ENCODE measurements at places on chromosomes 2 and 18. TPM values are rescaled to one million over a fixed set of nuclear protein-coding genes. Genes with fewer than 3 reads are reported as not detected.

GRCh38 chr2:74714691-74715080, 60.6 kb downstream of the SEMA4F start:
- no peak for DNase-seq

The CHRNG gene
- not detected for total RNA-seq

DNA sequence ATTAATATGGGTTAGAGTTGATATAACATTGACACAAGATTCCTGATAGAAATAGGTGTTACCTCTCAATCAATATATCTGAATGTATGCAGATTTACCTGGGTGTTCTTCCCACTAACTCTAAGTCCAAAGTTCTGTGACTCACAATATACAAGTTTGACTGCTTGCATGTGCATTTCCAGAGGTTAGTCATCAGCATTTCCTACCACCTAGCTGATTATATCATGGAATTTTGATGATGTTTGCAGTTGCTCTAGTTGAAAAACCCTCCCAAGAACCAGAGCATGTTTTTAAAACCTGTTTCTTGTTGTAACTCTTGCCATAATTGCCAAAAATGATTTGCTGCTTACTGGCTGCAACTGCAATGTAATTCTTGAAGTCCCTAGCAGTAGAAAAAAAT, 15.0 kb upstream of the DSG1 start:
- DNase-seq = peak; percentile 74

DNA sequence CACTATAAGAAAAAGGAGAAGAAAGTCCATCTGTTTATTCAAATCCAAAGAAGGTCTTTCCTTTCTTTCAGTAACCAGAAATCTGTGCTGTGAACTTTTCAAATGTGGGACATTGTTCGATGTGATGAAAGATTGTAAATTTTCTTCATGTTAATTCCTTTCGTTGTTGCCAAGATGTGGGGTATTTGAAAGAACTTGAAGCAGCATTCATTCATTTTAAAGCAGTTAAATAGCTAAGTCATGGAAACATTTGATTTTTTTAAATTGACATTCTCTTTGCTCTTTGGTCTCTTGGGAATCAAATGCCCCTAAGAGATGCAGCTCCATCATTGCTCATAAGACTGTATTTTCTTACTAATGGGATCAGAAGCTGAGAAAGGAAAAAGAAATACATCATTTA, 93.7 kb upstream of the EHBP1 start:
- DNase-seq = no peak

GRCh38 chr18:68262690-68263294, 452.1 kb downstream of the TMX3 start:
- peak; percentile 76 for DNase-seq

The ASXL3 gene
- total RNA-seq = 0.13 TPM

DNA sequence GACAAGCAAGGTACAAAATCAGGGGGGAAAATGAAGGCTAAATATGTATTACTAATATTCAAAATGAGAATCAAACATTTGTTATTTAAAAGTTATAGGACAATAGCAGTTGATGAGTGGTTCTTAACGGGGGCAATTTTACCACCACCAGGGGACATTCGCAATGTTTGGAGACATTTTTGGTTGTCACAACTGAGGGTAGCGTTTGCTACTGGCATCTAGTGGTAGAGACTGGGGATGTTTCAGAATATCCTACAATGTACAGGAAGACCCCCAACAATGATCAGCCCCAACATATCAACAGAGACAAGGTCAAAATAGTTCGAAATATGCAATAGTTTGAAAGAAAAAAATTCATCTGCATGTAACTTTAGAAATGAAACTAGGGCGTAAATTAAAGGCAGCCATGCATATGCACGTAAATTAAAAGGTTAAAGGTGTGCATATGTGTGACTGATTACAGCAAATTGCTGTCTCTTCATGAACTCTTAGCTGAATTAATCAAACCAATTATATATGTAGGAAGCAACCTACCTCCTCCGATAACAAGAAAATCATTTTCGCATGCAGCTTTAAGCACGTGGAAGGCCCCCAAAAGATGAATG, 61.2 kb upstream of the CUL3 start:
- no peak for DNase-seq

The OLA1 gene
- total RNA-seq = 172 TPM

DNA sequence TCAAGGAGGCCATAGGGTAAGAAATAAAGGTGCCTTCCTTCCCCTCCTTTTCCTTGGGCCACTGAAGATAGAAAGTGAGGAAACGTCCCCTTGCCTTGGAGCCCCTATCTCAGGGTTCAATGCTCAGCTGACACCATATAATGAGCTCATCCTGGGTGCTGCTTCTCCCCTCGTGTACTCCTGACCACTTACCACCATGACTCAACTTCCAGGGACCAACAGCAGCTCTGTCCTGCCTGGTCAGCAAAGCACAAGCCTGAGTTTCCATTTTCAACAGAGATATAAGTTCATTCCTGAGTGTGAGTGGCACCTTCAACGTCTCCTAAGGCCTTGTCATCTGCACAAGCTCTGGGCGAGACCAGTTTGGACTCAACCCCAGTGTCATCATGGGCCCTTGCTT, 151.2 kb downstream of the CAPN13 start:
- peak; percentile 61 for DNase-seq

- DNase-seq = no peak
Observed at GRCh38 chr2:137115081-137115794, 349.9 kb downstream of the THSD7B start.

The PREPL gene
- 20.3 TPM for total RNA-seq

- DNase-seq = no peak
Observed at GRCh38 chr2:17878281-17879136, at the start of gene KCNS3. KCNS3 (plus strand) TSS chr2:17878667; CDS start chr2:17931009, 52,342 bp downstream.

- no peak for DNase-seq
Observed at GRCh38 chr18:8773980-8774379, 68.6 kb downstream of the MTCL1 start.

DNA sequence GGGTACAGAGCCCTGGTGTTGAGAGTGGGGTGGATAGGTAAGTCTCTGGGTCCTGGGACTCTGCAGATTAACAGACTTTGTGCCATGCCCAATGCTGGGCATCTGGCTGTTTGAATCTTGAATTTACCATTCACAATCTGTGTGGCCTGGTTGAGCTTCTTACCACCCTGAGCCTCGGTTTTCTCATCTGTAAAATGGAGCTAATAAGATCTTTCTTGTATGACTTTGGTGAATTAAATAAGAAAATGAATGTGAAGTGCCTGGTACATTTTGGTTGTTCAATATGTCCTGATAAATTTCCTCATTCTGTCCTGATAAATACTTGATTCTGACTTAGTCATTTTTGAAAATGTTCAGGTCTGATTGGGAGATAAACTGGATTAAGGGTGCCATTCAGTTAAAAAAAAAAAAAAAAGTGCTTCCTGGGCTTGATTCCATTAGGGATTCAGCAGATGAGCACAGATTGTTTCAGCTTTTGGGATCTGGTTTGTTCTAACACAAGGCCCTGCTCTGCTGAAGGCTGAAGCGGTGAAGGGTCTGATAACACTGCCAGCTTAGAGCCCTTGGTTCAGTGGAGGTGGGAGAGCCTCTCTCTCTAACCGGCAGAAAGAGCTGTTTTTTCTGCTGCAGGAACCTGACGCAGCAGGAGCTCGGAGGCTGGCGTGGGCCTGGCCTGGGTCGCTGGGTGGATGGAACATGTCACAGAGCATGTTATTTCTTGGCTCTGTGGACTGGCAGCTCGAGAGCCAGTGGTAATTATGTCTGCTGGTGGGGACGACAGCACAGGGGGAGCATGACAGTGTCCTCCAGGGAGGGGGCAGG, 84.5 kb upstream of the MCFD2 start:
- DNase-seq = no peak

- DNase-seq = no peak
Observed at GRCh38 chr2:75564026-75564688, 3.4 kb upstream of the EVA1A start.

- DNase-seq = no peak
Observed at GRCh38 chr2:168801961-168802858, at the start of gene NOSTRIN. NOSTRIN (plus strand) TSS chr2:168802637; CDS start chr2:168802647, 10 bp downstream.

GRCh38 chr18:74395648-74396154, 61.4 kb downstream of the DIPK1C start:
- DNase-seq = no peak

GRCh38 chr2:144421606-144422510, 98.1 kb downstream of the ZEB2 start:
- DNase-seq = no peak

The HOXD10 gene
- total RNA-seq = 8.6 TPM

GRCh38 chr18:11506856-11507255, 102.5 kb upstream of the SLC35G4 start:
- DNase-seq = no peak

- DNase-seq = peak; percentile 43
Observed at GRCh38 chr2:158179660-158180059, 78.0 kb downstream of the UPP2 start.

The GPR45 gene
- total RNA-seq = not detected

DNA sequence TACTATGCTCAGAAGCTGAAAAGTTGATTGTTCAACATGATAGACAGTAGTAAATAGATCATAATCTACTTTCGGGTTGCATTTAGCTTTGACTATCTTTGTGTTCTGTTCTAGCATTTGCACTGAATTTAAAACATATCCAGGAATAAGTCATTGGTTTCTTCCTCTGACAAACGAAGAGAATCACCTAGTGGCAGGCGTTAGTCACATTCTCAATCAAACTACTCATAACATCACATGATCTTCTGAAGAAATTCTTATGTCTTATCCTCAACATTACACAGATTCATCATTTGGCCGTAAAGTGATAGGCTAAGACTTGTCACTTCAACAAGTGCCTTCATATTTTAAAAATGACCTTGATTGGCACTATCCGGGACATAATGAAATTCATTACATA, 63.6 kb upstream of the TTC21B start:
- DNase-seq = peak; percentile 4

- no peak for DNase-seq
Observed at GRCh38 chr2:157443090-157443489, 799 bp downstream of the CYTIP start.

- DNase-seq = no peak
Observed at GRCh38 chr2:174062934-174063333, 97.8 kb upstream of the SP3 start.

DNA sequence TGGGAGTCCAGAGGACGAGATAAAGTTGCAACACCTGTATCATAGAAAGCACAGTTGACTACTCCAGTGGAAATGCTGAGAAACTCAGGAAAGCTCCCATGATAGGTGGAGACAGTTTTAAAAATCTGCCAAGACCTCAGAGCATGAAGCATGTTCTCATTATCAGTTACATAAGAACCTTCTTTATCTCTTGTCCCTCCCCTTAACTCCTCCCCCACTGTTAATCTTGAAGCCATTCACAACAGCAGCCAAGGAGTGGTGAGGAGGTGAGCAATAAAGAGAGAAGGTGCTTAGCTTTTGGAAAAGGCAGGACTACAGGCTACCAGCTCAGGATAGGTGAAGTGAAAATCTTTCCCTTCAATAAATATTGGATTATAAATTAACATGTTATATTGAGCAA, 657.9 kb downstream of the NYAP2 start:
- no peak for DNase-seq

- DNase-seq = no peak
Observed at GRCh38 chr2:133255360-133255759, 312.9 kb downstream of the NCKAP5 start.

The PAX3 gene
- not detected for total RNA-seq

DNA sequence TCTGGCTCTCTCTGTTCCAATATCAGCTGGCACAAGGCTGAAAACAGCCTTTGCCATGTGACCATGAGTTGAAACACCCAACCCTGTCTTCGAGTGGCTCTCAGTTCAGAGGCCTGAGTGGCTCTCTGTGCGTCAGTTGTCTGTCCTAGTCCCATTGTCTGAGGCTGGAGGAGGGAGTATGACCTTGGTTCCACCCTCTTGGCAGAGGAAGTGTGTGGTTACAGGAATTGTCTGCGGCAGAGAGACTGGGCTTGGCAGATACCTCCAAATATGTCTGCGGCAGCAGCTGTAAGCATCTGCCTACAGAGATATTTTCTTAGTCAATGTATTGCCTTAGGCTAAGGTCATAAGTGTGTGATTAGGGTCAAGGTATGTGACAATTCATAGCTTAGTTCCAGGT, 32.6 kb downstream of the CNGA3 start:
- DNase-seq = peak; percentile 67

- peak; percentile 1 for DNase-seq
Observed at GRCh38 chr2:184628051-184628450, 29.7 kb downstream of the ZNF804A start.

The RNF125 gene
- total RNA-seq = 2.3 TPM

DNA sequence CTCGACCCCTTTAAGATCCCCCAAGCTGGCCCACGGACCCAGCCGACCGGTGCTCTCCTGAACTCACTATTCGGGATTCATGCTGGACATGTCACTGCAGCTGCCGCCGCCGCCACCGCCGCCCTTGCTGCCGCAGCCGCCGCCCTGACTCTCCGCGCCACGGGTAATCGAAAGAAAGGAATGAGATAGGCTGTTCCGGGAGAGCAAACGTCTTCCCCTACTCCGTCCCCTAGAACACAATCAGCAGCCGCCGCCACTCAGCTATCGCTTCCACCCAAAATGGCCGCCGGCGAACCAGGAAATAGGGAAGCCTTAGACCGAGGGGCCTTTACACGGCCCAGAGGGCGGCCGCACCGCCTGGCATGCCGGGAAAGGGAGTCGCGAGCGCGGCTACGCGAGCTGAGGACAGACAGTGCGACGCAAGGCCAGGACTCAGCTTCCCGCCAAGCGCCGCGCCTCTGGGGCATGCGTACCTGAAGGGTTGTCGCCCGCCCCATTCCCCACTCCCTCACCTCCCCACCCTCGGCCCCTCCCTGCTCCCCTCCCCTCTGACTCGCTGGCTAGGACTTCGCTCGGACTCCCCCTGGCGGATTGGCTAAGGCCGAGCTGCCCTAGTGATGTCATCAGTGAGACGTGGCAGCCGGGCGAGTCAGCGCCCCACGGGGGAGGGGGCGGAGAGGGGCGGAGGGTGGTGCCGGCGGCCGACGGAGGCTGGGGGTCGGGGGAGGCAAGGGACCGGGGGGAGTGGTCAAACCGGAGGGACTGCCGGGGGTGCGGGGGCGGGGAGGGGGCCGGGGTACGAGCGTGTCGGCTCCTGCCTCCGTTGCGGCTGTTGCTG, at the start of gene RAB1A:
TSS of gene RAB1A (minus strand) at position 281 of the 838 bp plus-strand sequence. CDS start at position 90, 191 bp downstream.
- DNase-seq = peak; percentile 98

The TMEFF2 gene
- total RNA-seq = not detected

The CDK15 gene
- 0.72 TPM for total RNA-seq

The ANKRD53 gene
- total RNA-seq = 0.03 TPM

- no peak for DNase-seq
Observed at GRCh38 chr2:46545015-46545839, 65.9 kb downstream of the TMEM247 start.

GRCh38 chr2:133768658-133769435, 200.6 kb upstream of the NCKAP5 start:
- DNase-seq = no peak

Data from HT1080 (cell line).